ENCODE measurements at places on chromosomes 12 and 14.

DNA sequence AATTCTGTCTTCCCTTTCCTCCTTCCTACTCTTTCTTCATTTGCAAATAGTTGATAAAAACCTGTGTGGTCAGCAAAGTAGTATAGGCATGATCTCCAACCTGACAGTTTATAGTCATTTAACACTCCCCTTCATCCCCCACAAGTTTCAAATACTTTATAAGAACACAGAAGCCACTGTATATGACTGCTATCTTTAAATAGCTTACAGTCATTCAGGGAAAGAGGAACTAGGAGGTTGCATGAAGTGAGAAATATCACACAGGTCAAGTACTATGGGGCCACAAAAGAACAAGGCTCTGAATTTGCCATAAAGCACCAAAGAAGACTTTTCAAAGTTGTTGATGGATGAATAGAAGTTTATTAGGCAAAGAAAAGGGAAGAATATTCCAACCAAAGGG lies 431.3 kb downstream of the NPAS3 start:
- DNase-seq = no peak

GRCh38 chr14:102927346-102927877 lies 4.9 kb downstream of the AMN start:
- no peak for DNase-seq

DNA sequence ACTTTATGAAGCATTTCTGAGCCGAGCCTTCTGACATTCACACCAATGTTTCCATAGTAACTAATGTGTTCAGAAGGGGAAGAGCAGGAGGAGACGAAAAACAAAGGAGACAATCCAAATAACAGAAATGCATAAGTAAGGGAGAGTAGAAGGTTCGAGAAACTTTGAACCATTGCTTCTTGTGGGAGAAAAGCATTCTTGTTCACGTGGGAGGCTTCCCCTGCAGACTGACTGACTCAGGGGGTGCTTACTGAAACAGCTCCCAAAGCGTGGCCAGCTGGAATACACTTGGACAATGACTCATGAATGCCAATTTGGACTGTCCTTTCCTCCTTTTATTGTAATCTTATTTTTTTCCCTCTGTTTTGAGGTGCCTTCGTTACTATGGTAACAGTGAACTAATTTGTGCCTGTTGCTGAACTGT lies 73.9 kb downstream of the NEDD1 start:
- DNase-seq = no peak

GRCh38 chr14:95774265-95775160 lies 60.6 kb upstream of the TCL1A start:
- DNase-seq = no peak

DNA sequence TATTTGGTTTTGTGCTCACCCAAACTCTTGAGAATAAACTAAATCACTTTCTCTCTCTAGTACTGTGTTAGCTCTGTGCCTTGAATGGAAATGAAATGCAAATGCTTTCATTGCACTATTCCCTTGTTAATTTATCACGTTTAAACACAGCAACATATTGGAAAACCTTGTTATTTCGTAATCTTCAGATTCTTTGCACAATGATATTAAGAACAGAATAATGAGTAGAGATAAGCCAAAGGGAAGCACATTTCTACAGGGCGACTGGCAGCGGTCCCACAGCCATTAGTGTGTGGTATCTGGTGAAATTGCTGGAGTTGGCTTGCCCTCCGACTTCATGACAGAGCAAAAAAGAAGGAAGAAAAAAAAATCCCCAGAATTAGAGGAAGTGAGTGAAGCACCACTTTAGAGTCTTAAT lies 166.1 kb upstream of the E2F7 start:
- no peak for DNase-seq

DNA sequence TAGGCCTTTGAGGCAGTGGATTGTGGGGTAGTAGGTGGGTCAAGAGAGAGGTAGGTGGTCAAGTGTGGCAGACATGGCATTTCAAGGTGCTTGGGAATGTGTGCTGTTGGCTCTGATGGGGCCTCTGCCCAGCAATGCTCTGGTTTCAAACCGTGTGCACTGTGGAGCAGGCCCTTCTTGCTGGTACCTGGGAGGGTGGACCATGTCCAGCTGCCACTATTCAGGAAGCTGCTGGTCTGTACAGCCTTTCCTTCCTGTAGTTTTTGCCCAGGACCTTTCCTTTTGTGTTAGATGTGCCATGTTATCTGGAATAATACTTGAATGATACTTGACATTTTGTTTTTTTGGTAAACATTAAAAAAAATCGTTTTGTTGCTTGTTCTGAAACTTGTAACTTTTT lies 14.8 kb downstream of the RIMKLB start:
- no peak for DNase-seq

DNA sequence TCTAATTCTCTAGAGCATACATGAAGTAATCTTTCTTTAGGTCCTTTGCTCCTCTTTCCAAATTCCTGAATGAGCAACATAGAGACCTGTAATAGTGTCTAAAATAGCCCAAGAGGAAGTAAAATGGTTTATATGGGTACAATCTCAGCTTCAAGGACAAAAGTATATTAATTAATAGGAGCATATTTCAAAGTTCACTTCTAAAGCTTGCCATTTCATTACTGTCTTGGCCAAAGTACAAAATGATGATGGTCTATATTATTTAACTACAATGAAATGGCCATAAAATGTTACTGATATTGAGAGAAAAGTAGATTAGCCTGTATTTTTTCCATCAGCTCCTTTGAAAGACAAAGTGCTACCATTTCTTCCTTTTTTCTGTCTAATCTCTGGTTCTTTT lies 410.4 kb upstream of the NOVA1 start:
- no peak for DNase-seq

DNA sequence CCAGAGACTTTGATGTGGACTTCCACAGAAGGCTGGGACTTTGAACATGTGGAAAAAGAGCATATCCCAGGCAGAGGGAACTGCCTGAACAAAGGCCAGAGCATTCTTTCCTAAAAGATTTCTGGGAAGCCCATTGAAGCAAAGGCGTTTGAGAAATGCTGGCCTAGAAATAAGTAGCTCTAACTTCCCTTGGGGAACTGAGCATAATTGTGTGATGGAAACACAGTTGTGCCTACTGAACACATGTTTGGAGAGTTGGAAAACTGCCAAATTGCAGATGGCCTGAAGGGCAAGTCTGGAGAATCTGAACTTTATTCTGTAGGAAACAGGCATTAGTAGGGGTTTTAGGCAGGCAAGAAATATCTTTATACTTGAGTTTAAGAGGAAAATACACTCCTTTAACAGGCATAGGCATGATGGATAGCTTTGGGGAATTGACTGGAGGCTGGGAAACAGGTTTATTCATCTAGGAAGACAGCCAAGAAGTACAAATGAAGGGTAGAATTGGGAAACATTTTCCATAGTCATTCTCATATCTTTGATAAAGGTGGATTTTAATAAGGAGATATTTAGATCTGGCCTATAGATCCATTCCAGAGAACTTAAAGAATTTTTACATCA lies 134.1 kb downstream of the TPH2 start:
- no peak for DNase-seq

DNA sequence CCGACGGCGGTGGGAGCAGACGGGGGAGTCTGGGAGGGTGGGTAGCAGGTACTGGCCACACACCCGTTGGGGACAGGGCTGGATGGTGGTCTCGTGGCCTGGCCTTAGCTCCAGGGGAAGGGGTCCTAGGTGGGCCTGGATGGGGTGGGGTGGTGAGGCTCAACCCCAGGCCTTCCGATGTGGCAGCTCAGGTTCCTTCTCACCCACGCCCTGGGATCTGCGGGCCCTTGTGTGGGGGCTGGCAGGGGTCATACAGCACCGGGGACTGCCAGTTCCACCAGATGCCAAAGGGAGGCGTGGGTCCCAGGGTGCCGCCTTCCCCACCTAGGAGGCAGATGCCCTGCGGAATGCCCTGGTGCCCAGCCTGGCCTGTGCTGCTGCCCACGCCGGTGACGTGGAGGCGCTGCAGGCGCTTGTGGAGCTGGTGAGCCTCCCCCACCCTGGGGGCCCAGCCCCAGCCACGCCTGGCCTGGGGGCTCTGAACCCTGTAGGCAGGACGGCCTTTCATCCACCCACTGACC lies 21.0 kb downstream of the ASPG start:
- DNase-seq = no peak

DNA sequence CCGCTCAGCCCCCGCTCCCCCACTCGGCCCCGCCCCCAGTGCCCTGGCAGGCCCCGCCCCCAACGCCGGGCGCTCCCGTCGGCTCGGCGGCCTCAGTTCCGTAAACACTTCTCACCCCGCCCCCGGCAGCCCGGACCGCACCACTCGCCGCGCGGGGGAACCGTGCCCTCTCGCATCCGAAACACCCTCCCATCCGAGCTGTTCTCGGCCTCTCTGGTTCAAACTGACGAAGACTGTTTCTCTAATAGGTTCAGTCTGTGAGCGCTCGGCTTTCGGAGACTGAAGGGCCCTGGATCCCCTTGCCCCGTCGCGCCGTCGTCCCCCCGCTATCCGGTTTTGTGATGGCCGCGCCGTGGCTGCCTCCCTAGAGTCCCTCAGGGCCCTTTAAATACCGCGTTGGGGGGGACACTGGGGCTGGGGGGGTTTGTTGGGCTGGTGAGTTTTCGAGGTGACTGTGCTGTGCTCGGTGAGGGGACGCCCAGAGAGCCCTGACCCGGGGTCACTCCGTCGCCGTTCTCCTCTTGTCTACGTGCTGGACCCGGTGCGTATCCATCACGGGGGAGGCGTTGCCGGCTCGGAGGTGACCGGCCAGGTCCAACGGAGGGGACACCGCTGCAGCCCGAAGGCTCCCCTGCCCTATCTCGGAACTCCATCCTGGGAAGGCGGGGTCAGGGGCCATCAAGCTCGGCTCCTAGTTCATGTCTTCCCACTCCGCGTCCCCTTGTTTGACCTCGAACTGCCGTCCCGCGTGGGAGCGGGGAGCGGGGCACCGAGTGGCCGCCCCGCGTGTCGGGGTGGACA lies at the start of gene TCP11L2:
TSS of gene TCP11L2 (plus strand) at position 333 of the 801 bp plus-strand sequence. CDS start 8,343 bp downstream, outside the sequence.
- DNase-seq = peak; percentile 85

GRCh38 chr14:74664717-74665116 lies 48.2 kb downstream of the AREL1 start:
- DNase-seq = no peak

- no peak for DNase-seq
Measured at GRCh38 chr12:11569716-11570115, 79.8 kb upstream of the ETV6 start.

GRCh38 chr12:77433799-77434198 lies 368.4 kb upstream of the E2F7 start:
- no peak for DNase-seq

- DNase-seq = peak; percentile 58
Measured at GRCh38 chr14:68937471-68938270, 41.4 kb downstream of the ACTN1 start.

DNA sequence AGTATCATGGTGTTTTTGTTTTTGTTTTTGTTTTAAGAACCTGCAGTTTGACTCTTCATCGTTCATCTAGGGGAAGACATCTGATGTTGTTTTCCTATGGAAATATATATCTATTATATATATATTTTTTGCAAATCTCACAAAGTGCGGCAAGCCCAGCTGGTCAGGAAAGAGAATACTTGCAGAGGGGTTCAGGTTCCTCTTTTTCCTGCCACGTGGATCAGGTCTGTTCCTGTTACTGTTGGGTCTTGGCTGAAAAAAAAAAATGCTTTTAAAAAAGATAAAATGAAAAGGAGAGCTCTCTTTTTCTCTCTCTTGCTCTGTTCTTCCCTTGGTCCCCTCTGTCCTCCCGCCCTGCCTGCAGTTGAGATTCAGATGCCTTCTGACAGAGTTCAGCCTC lies 179.4 kb upstream of the BCL2L14 start:
- no peak for DNase-seq

DNA sequence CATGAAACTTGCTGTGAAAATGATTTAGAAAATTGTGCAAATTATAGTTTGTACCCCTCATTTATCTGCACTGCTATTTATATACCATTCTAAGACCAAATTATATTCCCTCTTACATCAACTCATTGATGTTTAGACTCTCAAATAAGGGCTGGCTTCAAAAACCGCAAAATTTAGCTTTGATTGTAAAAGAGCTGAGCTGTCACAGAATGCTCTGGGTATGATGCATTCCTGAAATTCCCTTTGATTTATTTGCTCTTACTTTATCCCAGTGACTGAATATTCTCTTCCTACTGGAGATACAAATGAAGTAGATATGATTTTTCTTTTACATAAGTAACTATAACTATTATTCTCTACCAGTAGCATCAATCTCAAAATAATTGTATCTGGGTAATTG lies 78.0 kb upstream of the TMTC2 start:
- no peak for DNase-seq

DNA sequence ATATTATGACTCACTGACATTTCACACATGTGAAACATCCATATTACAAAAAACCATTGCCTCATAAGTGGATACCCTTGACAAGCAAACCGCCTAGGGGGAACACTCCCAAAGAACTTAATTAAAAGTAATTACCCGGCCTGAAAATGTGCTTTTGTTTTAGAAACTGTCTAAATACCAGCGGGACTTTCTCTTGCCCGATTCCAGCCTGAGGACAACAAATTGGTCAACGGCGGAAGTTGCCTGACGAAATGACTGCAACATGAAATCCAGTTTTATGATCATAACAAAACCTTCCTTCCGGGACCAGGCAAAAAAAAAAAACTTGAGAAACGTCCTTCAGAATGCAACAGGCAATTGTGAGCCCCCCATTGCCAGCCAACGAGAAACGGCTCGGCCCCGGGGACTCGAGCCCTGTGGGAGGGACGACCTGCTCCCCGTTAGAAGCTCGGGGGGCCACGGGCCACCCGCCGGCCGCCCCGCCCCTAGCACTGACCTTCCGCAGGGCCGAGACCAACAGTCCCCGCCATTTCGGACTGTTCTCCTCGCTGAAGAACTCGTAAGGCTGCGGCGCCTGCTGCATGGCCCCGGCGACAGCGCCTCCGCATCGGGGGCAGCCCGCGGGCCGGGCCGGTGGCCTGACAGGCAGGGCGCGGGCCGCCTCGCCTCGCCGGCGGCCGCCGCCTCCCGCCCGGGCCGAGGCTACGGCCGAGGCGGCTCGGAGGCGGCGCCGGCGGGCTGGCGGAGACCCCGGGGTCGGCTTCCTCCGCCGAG lies 490 bp downstream of the SOS2 start:
- DNase-seq = peak; percentile 47

DNA sequence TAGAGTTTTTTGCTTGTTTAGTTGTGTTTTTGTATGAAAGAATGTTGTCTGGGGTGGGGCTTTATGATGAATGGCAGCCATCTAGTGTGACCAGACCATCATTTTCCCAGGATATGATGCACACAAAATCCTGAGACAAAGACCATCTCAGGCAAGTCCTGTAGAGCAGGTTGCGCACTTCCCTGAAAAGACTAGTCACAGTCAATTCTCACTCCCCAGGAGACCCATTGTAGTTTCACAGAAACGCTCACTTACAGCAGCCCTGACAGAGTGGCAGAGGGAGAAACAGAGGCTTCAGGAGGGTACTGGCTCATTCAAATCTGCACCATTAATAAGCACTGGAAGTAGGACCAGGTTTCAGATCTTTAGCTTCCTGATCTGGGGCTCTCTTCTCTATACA lies 183.2 kb downstream of the TMEM117 start:
- DNase-seq = no peak

GRCh38 chr14:105228562-105228961 lies 19.8 kb upstream of the BTBD6 start:
- DNase-seq = no peak

- DNase-seq = no peak
Measured at GRCh38 chr14:70881549-70882177, 25.6 kb upstream of the PCNX1 start.

GRCh38 chr12:12425616-12426015 lies 68.7 kb downstream of the BORCS5 start:
- no peak for DNase-seq
